ENCODE measurements at places on chromosomes 6 and 20.

GRCh38 chr6:109824105-109824504, 133.0 kb downstream of the FIG4 start:
- peak; percentile 52 for DNase-seq

DNA sequence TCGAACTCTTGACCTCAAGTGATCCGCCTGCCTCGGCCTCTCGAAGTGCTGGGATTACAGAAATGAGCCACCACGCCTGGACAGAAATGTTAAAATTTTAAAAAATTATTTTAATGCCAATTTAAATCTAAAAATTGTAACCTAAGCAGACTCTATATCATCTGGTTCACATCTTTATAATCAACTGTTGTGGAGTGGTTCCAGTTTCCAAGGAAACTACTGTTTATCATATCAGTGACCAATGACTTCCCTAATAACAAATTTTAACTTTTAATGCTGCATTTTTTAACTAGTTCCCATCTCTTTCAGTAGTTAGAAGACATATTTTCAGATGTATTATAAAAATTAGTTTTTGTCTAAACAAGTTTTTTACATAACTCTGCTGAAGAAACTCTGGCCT, 5.2 kb upstream of the BTN3A2 start:
- DNase-seq, result no peak

GRCh38 chr6:160408528-160408927, 60.4 kb downstream of the SLC22A3 start:
- no peak for DNase-seq

DNA sequence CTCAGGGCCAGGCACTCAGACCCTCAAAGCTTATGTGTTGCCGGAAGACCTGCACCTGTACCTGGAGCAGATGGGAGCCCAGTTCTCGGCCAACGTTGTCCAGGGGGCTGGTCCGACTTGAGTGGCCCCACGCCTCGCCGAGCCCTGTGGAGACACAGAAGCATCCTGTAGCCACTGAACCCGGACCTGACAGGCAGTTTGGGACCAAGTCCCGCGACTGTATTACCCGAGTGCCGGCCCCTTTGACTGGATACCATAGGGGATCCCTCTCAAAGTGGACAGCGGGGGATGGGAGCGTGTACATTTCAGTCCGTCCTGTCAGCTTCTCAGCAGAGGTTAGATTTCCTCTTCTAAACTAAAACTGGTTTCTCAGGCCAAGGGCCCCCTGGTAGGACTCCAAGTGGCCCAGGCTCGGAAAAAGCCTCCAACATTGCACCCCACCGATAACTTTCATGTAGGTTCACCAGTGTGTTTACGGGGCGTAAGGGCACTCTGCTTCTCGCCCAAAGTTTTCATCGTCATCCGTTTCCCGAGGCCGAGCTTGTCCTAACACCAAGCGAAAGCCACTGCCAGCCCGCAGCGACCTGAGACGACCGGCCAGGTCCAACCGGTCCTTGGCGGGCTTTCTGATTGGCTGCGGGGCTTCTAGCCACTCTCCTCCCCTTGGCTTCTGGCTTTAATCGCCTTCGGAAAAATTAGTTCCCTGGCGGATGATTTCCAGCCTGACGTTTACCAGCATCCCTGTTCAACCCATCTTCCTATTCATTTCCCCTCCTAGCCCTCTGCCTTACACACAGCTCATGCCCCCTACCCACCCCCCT, 10.8 kb downstream of the SIM1 start:
- DNase-seq, result peak; percentile 96

DNA sequence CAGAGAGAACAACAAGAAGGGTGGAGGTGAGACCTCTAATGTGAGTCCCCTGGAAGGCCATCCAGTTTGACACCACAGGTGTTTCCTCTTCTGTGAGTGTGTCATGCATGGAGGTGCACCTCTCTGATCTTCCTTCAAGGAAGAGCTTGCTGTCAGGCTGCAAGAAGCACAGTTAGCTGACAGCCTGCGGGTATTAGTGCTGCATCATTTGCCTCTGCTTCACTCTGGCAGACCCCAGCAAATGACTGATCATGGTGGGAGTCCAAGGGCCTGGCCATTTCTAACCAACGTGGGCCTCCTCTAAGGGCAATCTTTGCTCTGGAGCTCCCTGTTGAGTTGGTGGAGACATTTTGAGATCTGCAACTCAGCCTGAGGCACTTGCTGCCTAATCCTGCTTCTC, 206.3 kb downstream of the EPHA7 start:
- no peak for DNase-seq
